ENCODE measurements at places on chromosomes 2 and 18.

GRCh38 chr18:35291166-35291565, 1.1 kb upstream of the ZSCAN30 start:
- DNase-seq, result no peak

GRCh38 chr2:174335254-174335987, 667 bp downstream of the SP9 start:
- DNase-seq, result no peak

DNA sequence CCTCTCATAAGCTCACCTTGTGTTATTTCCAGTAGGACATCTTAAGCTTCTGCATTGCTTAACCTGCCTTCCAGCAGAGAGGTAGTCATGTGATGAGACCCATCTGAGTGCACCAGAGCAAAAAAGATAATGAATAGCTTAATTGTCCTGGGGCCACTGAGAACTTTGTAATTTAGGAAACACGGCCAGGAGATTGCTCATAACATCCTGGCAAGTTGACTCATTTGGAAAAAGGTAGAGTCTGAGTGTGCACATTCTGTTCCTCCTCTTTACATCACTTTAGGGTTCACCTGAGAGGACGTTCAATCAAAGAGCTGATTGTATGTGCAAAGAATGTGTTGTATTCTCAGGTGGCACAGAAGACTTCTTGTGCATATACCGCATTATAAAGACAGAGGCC, 830.2 kb upstream of the SOX11 start:
- DNase-seq, result no peak

- DNase-seq, result no peak
Observed at GRCh38 chr2:225766431-225766830, 366.9 kb downstream of the NYAP2 start.

GRCh38 chr18:59725142-59725541, 27.9 kb upstream of the CCBE1 start:
- no peak for DNase-seq

DNA sequence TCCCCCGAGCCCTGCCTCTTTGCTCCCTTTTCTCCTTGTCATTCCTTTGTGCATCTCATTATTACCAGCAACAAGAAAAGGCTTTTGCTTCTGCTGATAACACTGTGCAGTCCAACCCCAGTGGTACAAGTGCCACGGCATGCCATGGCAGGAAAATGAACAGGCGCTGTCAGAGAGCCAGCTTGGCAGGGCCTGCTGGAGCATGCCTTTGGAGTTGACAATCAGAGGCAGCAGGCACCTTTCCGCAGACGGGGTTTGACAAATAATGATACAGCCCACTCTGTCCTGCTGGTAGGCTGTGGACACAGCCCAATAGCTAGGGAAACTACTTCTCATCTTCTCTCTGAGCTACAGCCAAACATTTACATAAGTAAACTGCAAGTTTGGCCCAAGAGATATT, 243.9 kb upstream of the LRRTM1 start:
- no peak for DNase-seq

- DNase-seq, result no peak
Observed at GRCh38 chr2:108270768-108271506, 17.8 kb upstream of the SULT1C2 start.

- DNase-seq, result no peak
Observed at GRCh38 chr2:26359886-26360473, 13.4 kb upstream of the ADGRF3 start.

DNA sequence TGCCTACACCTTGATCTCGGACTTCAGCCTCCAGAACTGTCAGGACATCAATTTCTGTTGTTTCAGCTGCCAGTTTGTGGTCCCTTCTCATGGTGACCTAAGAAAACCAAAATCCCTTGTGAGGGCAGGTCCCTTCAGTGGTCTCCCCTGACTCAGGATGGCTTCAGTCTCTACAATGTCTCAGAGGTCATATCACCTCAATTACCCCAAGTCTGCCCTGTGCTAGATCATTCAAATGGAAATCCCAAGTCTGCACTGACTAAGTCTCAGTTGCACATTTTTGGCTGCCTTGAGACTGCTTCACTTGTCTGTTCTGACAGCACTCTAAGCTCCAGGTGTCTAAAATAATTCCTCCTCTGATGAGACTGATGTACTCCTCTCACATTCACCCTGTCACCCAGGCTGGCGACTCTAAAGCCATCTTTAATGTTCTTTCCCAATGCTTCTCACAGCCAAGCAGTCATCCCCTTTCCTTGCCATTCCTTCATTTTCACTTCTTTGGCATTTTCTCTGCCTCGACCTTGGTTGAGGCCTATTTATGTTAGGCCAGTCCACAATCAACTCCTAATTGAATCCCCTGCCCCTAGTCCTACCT, 470.8 kb downstream of the DLGAP1 start:
- DNase-seq, result no peak

GRCh38 chr18:75639472-75639831, 211.9 kb upstream of the SMIM21 start:
- DNase-seq, result no peak

- DNase-seq, result no peak
Observed at GRCh38 chr2:19802086-19802841, 99.5 kb downstream of the TTC32 start.

GRCh38 chr2:54864096-54864495, 140.6 kb downstream of the EML6 start:
- DNase-seq, result no peak
